ENCODE measurements at places on chromosomes 4 and X.
A peak's percentile ranks its signal among the peaks of the same experiment; 100 is the strongest.

- DNase-seq = peak; percentile 69
Observed at GRCh38 chr4:78644744-78645330, 93.3 kb downstream of the ANXA3 start.

GRCh38 chr4:55528491-55528890 is 18.2 kb downstream of the CLOCK start:
- DNase-seq = no peak

DNA sequence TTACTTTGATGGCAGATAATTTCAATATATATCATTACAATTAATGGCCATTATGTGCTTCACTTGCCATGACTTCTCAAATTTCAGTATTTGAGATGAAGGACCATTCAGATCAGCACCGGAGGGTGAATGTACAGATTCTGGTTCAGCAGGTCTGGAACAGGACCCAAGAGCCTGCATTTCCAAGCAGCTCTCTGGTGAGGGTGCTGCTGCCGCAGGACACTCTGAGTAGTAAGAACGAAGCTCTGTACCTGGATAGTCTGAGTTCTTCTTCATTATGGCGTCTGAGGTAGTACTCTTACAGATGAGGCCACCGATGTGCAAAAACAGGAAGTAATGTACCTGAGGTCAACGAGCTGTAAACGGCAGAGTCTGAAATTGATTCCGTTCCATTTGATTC is 228.2 kb downstream of the FBXW7 start:
- no peak for DNase-seq

- no peak for DNase-seq
Observed at GRCh38 chr4:12144051-12144450, 715.4 kb upstream of the HS3ST1 start.

- no peak for DNase-seq
Observed at GRCh38 chrX:40143987-40144386, 46.2 kb upstream of the BCOR start.

- no peak for DNase-seq
Observed at GRCh38 chr4:41427306-41427882, 110.6 kb upstream of the LIMCH1 start.

DNA sequence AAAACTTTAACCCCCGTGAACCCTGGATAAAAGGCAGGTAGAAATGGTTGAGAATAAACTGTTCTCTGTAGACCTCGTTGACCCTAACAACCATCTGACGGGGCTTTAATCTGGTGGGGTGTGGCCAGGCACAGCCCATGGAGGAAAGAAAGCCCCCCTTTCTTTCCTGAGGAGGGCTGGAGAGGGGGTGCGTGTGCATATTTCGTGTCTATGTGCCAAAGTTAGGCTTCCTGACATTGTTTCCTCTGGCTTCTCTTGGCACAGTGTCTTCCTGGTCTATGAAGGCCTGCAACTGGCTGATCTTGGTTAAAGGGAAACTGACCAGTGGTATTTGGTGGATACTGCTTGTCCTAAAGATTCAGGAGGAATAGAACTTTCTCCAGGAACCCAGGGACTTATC is 97.1 kb downstream of the MGST2 start:
- no peak for DNase-seq

- peak; percentile 54 for DNase-seq
Observed at GRCh38 chrX:19677121-19677520, 161.8 kb upstream of the MAP3K15 start.

DNA sequence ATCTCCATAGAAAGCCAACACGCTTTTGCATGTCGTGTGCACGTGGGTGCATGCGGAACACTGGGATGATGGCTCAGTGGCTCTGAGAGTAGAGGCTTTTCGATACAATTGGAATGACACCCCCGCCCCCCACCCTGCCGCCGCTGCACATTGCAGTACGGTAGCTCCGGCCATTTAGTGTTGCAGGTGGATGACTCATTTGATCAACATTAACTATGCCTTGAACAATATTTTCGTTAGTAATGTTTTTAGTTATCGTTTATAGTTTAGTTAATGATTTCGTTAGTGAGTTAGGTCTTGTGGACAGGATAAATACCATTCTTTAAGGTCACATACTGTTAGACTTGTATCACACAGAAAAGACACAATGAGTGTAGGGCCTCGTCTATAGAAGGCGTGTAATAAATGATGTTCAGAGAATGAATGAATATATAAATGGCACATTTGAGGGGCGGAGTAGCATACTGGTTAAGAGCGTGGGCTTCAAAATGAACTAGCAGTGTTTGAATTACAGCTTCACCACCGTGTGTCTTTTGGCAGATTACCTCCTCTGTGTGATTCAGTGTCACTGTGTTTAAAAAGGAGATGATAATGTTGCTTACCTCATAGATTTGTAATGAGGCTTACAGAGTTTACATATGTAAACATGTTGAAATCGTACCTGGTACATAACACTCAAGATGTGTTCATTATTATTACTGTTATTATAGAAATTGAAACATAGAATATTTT is 67.2 kb upstream of the TENM3 start:
- DNase-seq = no peak

DNA sequence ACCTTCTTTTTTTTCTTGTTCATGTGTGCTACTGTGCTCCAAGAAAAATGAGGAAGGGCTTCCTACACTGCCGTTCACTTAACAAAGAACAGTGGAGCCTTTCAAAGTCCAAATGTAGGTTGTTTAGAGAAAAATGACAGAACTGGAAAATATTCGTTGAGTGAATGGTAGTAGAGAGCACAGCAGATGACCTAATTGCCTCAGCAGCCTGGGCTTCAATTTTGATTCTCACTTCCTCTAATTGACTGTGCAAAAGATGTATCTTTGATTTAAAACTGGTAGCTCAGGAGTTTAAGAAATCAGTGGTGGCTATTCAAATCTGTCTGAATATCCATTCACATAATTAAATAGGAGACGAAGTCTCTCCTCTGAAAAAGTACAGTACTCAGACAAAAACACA is 5.2 kb downstream of the NLGN4X start:
- DNase-seq = no peak

- no peak for DNase-seq
Observed at GRCh38 chr4:150173432-150173861, 95.2 kb downstream of the DCLK2 start.

DNA sequence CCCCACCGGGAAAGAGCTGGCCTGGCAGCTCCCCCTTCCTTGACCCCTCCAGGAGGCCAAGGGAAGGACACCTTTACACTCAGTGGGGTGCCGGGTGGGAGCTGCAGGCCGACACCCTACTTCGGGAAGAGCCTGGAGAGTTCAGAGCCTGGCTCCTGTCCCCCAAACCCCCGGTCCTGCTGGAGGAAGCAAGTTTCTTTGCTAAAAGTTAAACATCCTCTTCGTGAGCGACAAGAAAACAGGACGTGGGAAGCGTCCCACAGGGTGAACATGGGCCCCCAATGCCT is 2.4 kb upstream of the FTSJ1 start:
- no peak for DNase-seq

DNA sequence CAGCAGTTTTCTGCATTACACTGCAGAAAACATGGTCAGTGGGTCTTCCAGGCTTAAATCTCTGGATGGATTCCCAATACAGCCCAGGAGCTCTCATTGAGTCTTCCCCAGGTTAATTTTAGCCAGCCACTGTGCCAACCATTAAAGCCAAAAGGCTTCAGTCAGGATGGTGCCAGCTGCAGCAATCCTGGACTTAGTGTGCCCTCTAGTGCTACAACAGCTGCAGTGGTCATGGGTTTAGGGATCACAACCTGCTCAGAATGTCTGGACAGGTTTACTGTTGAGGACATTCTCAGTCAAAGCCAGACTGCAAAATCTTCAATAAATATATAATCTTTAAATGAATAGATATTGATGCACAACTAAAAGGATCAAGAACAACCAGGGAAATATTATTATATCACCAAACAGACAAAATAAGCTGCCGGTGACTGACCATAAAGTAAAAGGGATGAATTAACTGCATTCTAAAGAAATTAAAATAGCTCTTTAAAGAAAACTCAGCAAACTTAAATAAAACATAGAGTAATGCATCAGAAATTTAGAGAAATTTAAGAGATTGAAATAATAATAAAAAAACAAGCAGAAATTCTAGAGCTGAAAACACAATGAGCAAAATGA is 639.9 kb downstream of the SPOCK3 start:
- peak; percentile 62 for DNase-seq

GRCh38 chr4:110164856-110165255 is 33.6 kb downstream of the ELOVL6 start:
- DNase-seq = peak; percentile 5

Measured in RWPE1 (cell line).